AG10803 (cell line): ENCODE measurements at places on chromosomes 12 and 14.

- DNase-seq: peak; percentile 22
Measured at GRCh38 chr12:50734409-50735263, 29.3 kb upstream of the ATF1 start.

DNA sequence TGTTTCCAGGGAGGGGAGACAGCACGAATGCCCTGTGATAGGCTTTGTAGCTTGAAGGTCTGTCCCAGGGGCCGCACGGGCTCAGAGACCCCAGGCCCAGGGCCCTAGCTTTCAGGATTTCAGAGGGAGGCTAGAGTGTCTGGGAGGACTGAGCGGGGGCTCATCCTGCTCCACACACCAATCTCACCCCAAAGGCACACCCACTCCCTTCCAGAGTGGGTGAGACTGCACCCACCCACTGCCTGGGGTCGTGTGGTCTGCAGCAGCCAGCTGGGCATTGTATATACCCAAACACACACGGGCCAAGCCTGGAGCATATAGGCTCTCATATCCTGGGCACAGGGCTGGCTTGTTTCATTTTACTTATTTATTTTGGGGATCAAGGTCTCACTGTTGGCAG is 5.8 kb upstream of the SLC25A47 start:
- no peak for DNase-seq

DNA sequence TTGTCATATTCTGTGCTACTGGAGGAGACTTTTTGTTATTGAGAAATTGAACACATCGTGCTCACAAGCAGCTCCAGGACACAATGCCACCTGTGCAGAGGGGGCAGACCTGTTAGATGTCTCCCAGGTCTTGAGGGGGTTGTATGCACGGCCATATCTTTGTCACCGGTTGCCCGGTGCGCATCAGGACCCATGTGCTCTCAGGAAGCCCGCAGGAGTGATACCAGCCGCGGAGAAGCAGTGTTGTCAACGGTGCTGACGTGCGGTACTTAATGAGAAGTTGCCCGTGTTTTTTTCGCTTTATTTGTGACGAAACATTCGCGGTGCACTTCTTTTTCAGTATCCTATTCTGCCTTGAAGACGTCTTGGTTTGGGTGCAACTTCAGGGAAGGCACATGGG is 128.2 kb upstream of the RTL1 start:
- DNase-seq: no peak

DNA sequence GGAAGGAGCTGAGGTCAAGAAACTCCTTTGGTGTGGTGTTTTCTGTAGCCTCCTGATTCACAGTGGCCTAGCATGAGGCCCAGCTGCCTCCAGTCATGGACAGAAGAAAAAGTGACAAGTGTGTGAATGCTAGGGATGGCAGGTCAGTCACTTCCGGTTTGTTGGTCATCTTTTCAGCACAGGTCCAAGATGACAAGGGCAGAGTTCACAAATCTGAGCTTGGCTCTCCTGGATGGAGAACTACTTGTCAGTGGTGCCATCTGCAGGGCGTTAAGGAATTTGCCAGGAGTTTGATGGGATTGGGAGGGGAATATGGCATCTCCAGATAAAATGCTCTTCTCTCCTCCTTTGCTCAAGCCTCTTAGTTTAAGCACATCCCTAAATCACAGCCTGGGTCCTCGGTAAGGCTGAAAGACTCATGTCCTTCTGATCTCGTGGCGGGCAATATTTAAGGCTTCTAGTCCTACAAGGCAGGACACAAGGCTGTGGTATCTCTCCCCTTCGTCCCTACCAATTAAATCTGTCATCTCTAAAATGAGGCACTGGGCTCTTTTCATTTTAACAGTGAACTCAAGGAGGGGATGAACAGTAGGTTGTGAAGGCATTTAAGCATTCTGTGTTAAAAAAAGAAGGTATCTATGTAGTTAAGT is 10.0 kb downstream of the TUBA1B start:
- DNase-seq: peak; percentile 73

GRCh38 chr12:94815450-94815849 is 165.1 kb upstream of the TMCC3 start:
- no peak for DNase-seq

DNA sequence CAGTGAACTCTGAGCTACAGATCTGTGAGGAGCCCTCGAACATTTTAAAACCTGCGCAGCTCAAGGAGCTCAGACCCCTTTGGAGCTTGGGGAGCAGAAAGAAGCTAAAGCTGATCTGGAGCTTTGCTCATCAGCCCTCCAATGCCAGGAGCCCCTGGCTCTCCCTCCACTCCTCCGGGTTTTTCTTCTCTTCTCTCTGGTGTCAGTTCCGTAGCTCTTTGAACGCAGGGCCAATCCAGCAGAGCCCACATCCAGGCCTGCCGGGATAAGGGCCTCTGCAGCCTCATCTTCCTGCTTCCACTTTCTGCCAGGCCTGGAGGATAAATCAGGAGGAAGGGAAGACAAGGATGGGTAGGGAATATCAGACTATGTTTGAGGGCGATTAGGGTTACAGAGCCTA is 6.0 kb downstream of the HOXC4 start:
- no peak for DNase-seq

DNA sequence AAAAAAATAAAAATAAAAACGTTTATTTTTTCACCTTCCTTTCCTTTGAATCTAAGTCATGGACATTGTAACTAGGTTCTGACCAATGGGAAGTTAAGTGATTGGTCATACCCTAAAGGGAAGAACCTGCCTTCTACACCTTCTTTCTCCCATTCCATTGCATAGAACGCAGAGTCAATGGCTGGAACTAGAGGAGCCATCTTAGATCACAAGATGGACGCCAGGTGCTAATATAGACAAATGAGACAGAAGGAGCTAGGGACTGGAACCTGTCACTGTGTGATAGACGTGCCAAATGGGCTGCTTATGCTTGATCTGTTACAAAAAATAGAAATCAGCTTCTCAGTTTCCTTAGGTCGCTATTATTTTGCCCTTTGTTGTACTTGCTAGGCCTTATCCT is 606.6 kb downstream of the MED13L start:
- no peak for DNase-seq

DNA sequence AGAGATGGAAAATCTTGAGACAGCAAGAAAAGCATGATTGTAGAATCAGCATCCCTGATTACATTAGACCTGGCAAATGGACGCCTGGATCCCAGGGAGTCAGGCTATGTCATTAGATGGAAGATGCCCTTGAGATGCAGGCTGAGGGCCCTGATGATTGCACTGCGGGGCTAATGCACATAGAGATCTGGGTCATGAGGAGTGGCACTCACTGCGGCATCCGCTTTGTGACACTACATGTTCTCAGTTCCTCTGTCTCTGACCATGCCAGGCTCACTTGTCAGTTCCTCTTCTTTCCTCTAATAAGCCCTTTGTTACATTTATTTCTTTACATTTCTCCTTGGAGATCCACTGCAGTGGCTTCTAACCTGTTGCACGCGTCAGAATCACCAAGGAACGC is 70.1 kb upstream of the GPATCH2L start:
- DNase-seq: no peak

- no peak for DNase-seq
Measured at GRCh38 chr12:99235381-99235780, 412.2 kb upstream of the GARIN6 start.
